Fibroblast of the aortic adventitia (primary cell): ENCODE measurements at places on chromosomes 6 and 20. TPM values are rescaled to one million over a fixed set of nuclear protein-coding genes. Genes with fewer than 3 reads are reported as not detected.

Gene SGK2
- total RNA-seq, result 0.09 TPM in 1 of 2 replicates, not detected in the other

Gene ZC2HC1B
- not detected in 2 replicates for total RNA-seq

Gene SLC13A3
- 3.0 and 4.2 TPM in 2 replicates for total RNA-seq

Gene SHLD1
- total RNA-seq, result 1.2 and 2.0 TPM in 2 replicates

Gene CLPSL2
- not detected in 2 replicates for total RNA-seq

Gene ZNF165
- total RNA-seq, result 0.45 and 0.65 TPM in 2 replicates

Gene HLA-DQB1
- total RNA-seq, result not detected in 2 replicates

Gene ANKRD66
- not detected in 2 replicates for total RNA-seq

Gene SCRT2
- not detected in 2 replicates for total RNA-seq

Gene ISM1
- 1.1 TPM in 1 of 2 replicates, not detected in the other for total RNA-seq

Gene MOG
- total RNA-seq, result not detected in 2 replicates
